Upper lobe of right lung (tissue), 1 donor: ENCODE measurements at places on chromosomes 5 and 9. TPM values are rescaled to one million over a fixed set of nuclear protein-coding genes. Genes with fewer than 3 reads are reported as not detected.

GRCh38 chr9:131279196-131279862 lies 3.0 kb upstream of the FAM78A start:
- H3K27me3 ChIP-seq: peaks cover 24% of the 10 kb centered on the region
- H3K4me1 ChIP-seq: no peaks in the 10 kb centered on the region
- DNase-seq: no peak
- H3K36me3 ChIP-seq: no peaks in the 10 kb centered on the region
- no peak overlapping the region for H3K27ac ChIP-seq
- no peak overlapping the region for H3K4me3 ChIP-seq

GRCh38 chr9:127963041-127963358 lies 17.8 kb downstream of the EEIG1 start:
- H3K27ac ChIP-seq: peak overlapping the region; percentile 31
- no peak overlapping the region for H3K4me3 ChIP-seq

DNA sequence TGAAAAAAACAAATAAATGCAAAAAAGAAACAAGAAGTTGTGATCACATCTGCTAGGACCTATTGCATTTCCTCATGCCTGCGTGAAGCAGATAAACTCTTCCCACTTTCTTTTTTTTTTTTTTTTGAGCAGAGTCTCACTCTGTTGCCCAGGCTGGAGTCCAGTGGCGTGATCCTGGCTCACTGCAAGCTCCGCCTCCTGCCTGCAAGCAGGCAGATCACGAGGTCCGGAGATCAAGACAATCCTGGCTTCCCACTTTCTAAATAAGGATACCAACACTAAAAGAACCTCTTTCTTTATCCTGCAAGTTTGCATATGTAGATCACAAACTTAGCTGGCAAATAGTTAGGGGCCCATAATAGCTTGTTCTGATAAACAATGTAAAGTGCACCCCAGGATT lies 128.6 kb downstream of the ASTN2 start:
- DNase-seq: no peak
- H3K27ac ChIP-seq: no peak overlapping the region
- H3K4me1 ChIP-seq: no peaks in the 10 kb centered on the region
- no peak overlapping the region for H3K4me3 ChIP-seq
- H3K27me3 ChIP-seq: no peaks in the 10 kb centered on the region

DNA sequence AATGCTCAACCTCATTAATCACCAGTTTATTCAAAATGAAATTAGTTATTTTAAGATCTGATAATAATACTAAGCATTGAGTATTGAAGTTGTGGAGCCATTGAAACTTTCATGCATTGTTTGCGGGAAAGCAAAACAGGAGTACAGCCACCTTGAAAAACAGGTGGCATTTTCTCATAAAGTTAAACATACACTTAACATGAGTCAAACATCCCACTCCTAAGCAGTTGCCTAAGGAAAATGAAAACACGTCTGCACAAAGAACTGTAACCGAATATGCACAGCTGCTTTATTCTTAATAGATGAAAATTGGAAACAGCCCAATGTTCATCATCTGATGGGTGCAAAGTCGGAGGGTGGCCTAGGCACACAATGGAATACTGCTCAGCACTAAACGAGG lies 177.3 kb downstream of the IRX2 start:
- no peak overlapping the region for H3K27ac ChIP-seq
- H3K4me3 ChIP-seq: no peak overlapping the region
- DNase-seq: no peak
- no peaks in the 10 kb centered on the region for H3K4me1 ChIP-seq

The IFNA21 gene
- total RNA-seq: not detected

The GGTA1 gene
- 9.5 TPM for total RNA-seq

The LRRTM2 gene
- 0.52 TPM for total RNA-seq

The NUDT12 gene
- total RNA-seq: 10.5 TPM

The ANKRD55 gene
- total RNA-seq: 0.49 TPM
